ENCODE measurements at places on chromosomes 16 and 17. TPM values are rescaled to one million over a fixed set of nuclear protein-coding genes. Genes with fewer than 3 reads are reported as not detected.
A peak's percentile ranks its signal among the peaks of the same experiment; 100 is the strongest.

Gene FA2H
- total RNA-seq: 0.03 TPM

Gene PLEKHM1
- total RNA-seq: 15.7 TPM

Gene JPT2
- total RNA-seq: 149 TPM

Gene EMC8
- 68.5 TPM for total RNA-seq

Gene PIEZO1
- 186 TPM for total RNA-seq

Gene DOK4
- 78.6 TPM for total RNA-seq

GRCh38 chr17:62968445-62968923 lies 2.4 kb downstream of the TANC2 start:
- DNase-seq: peak; percentile 90

DNA sequence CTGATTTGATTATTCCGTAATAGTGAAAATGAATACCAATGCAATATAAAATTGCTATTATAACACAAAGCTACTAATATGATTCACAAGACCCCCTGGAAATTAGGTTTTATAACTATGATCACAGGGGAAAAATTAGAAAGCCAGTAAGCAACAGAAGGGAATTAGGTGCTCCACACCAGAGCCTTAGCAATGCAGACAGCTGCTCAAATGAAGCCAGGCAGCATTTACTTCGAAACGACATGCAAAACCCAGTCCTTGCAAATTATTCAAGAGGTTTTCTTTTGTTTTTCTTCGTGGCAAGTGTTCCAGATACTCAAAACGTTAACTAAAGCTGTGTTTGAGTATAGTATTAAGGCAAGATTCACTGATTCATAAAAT lies 47.9 kb downstream of the TOX3 start:
- no peak for DNase-seq

DNA sequence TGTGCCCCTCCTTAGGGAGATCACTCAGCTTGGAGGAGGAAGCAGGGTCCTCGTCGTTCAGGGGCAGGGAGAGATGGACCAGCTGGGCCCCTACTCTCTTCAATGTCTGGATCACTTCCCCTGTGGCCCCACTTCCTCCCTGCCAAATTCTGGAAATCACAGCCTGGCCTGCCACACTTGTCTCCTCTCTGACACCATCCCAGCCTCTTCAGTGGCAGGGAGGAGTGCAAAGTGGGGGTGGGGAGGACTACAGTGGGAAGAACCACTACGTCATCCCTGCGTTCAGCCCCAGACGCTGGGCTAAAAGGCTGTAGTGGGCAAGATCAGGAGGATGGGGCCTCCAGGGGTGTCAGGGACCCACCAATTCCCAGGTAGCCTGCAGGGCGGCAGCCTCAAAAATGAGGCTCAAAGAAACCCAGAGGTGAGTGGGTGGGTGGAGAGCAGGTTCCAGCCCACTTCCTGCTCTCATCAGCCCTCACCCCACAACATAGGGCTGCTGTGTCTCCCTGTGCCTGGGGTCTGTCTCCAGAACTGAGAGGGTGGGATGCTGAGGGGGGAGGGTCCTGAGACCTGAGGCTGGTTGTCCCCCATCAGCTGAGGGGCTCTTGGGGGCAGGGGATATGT lies 25.0 kb upstream of the TAC4 start:
- DNase-seq: no peak

GRCh38 chr17:10799407-10799806 lies 4.5 kb downstream of the TMEM238L start:
- no peak for DNase-seq

- no peak for DNase-seq
Observed at GRCh38 chr17:72743037-72743467, 349.4 kb downstream of the SLC39A11 start.

- DNase-seq: no peak
Observed at GRCh38 chr17:39665642-39666224, 584 bp downstream of the TCAP start.

DNA sequence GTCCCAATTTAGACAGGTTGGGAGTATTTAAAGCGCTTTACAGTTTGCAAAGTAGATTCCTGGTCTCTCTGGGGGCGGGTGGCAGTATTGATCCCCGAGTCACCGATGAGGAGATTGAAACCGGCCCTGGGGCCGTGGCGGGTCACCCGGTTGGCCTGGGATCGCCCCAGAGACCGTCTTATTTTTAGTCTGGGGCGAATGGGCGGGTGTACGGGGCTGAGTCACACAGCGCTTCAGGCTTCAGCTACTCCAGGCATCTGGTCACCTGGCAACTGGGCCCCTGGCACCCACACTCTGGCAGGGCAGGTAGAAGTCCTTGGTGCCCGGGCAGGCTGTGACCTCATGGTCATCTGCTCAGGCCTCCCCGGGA lies 669 bp downstream of the MIEF2 start:
- peak; percentile 85 for DNase-seq

DNA sequence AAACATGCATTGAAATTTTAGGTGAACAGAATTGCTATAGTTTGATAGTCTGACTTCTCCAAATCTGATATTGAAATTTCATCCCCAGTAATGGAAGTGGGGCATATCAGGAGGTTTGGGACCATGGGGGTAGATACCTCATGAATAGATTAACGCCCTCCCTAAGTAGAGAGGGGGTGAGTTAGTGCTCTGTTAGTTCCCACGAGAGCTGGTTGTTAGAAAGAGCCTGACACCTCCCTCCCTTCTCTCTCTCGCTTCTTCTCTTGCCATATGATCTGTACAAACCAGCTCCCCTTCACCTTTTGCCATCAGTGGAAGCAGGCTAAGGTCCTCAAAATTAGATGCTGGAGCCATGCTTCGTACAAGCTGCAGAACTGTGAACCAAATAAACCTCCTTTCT lies 78.8 kb downstream of the BRIP1 start:
- no peak for DNase-seq

DNA sequence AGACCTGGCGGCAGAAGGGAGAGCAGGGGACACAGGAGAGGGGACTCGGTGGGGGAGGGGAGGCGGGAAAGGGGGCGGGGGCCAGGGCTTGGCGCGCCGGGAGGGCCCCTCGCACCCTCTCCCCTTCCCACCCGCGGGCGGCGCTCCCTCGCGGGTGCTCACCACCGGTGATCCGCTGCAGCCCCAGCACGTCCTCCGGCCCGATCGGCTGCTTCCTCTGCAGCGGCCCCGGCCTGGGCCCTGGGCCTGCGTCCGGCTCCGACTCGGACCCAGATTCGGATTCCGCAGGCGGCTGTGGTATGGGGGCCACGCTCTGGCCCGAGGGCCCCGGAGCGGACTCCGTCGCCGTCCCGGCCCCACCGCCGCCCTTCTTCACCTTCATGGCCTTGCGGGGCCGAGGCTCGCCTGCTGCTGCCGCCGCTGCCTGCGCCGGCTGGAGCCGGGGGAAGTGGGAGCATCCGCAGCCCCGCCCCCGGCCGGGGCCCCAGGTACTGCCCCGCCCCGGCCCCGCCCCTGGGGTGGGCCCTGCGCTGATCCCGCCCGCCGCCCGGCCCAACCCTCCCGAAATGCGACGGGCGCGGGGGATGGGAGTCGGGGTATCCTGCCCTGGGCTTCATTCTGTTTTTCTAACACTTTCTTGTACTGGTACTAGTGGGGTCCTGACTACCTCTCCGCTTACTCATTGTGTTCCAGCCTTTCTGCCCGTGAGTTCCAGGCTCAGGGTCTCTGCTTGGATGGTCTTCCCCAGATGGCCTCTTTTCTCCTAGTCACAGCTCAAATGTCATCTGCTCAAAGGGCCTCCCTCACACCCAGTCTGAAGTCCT lies at the start of gene UNC119:
TSS of gene UNC119 (minus strand) at position 449 of the 824 bp plus-strand sequence. CDS start at position 382, 67 bp downstream.
- peak; percentile 71 for DNase-seq

GRCh38 chr16:4257646-4258556 lies 14.9 kb downstream of the TFAP4 start:
- no peak for DNase-seq

DNA sequence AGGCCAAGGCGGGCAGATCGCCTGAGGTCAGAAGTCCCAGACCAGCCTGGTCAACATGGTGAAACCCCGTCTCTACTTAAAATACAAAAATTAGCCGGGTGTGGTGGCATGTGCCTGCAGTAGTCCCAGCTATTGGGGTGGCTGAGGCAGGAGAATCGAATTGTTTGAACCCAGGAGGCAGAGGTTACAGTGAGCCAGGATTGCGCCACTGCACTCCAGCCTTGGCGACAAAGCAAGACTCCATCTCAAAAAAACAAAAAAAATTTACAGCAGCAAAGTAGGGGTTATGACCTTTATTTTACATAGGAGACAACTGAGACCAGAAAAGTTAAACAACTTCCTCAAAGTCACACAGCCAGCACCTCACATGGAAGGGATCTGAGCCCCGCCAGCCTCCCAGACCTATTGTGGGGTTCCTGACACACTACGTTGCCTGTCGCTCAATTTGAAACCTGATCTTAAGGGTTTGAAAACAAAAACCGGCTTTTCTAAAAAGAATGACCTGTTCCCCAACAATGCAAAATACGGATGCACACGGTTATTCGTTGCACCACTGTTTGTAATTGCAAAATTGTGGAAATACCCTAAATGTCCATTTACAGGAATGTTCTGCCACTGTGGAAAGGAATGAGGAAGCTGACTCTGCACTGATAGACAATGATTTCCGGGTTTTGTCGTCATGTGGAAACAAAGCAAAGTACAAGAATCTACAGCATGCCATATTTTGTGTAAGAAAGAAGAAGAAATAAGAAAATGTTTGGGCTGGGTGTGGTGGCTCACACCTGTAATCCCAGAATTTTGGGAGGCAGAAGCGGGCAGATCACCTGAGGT lies 77.2 kb downstream of the CNGB1 start:
- DNase-seq: peak; percentile 87

DNA sequence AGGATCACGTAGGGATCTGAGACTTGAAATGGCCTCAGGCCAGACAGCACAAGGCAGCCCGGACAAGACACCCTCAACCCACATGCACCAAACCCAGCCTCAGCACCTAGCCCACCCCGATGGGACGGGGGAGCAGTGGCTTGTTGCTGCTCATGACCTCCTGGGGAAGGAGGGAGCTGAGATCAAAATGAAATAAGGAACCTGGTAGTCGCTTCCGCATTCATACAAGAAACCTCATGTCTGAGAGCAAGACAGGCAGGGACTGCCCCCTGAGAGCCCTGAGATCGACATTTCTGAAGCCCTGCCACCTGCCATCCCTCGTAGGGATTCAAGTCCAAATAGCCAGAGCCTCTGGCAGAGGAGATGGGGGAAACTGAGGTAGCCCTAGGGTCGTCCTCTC lies 5.7 kb upstream of the CEP131 start:
- no peak for DNase-seq

- no peak for DNase-seq
Observed at GRCh38 chr16:87468550-87468949, 24.3 kb downstream of the ZCCHC14 start.

DNA sequence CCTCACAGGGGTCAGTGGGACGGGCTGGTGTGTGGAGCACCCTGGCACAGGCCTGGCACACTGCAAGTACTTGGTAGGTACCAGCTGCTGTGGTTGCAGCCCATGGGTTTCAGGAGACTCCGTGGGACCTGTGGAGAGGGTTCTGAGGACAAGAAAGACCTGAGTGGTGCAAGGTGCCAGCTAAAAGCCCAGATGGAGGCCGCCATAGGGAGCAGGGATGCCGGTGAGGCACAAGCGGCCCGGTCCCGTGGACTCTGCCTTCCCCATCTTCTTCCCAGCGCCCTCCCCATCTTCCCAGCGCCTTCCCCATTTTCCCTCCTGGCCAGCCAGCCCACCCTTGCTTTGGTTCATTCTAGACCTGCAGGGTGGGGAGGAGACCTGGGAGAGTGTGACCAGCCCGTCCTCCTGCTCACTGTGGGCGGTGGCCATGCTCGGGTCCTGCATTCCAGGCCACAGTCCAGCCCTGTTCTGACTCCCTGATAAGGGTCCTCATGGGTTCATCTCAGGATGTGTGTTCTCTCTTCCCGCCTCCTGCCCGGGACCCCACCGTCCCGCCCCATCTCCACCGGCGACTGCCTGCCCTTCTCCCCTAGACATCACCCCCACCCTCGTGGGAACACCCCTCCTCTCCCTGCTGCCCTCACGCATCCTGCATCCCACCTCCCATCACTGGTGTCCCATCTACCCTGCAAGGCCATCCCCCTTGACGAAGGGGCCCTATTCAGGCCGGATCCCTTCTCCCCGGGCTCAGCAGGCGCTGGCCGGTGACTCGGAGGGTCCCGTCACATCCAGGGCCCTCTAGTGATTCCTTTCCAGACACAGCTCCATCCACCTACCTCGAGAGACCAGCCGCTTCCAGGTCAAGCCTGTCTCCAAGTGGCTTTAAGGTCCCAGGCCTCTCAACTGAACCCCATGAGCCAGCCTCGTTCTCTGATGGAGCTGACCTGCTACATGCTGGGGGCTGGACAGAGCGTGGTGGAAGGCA lies 3.4 kb downstream of the ZNF469 start:
- DNase-seq: no peak

DNA sequence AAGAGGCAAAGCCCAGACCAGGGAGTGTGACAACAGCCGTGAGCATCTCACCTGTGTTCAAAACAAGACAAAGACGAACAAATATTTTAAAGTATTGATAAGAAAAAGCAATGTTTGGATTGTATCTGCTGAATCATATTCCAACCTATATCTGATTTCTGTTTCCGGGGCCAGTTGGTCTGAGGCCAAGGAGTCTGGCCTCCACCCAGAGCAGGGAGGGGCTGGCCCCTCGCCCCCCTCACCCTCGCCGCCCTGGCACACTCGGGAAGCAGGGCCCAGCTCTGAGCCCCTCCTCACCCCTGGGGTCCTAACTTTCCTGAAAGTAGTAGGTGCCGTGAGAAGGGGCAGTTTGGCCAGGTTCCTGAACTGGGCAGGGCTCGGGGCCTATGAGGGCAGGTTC lies 48.0 kb downstream of the ACTG1 start:
- DNase-seq: no peak

DNA sequence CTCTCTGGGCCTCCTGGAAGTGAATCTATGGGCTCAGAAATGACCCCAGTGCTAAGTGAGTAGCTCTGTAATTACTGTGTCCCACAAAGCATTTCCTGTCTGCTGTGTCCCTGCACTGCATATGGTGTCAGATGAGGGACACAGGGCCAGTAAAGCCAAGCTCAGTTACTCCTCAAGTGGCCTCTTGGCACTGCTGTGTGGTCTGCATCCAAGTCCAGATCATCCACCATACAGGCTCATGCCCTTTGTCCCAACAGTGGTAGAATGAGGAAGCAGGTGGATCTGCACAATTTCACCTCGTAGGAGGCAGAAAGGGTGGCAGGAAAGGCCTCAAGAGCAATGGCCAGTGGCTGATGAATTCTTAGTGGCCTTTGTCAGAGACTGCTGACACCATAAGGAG lies 146.8 kb downstream of the SOX9 start:
- DNase-seq: no peak

DNA sequence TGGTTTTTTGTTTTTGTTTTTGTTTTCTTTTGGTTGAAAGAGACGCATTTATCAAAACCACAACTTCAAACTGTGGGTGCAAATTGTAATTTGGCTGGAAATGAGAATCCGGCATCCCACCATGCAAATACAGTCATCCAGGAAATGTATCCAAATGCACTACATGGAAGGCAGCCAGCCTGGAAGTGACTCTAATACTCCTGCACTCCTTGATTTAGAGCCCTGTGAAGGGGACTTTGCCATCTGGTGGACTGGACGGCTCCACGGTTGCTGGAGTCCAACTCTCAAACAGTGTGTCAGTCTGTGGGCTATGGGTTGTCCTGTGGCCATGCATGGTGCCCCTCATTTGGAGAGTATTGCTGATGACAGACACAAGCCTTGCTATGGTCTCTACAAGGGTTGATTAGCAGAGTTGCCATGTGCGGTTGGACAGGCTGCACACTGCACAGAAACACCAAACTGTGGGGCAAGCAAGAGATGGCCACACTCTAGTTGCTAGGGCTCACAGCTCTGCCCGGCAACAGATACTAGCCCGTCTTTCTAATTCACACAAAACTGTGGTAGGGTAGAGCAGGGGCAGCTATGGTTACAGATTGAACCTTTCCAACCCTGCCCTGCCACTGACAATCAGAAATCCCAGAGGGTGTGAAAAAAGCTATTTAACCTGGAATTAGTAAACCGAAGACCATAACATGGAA lies 62.4 kb downstream of the VAT1L start:
- DNase-seq: peak; percentile 26

GRCh38 chr17:7219229-7219811 lies 316 bp downstream of the DLG4 start:
- DNase-seq: no peak
